ENCODE measurements at places on chromosomes 2 and 18. TPM values are rescaled to one million over a fixed set of nuclear protein-coding genes. Genes with fewer than 3 reads are reported as not detected.

GRCh38 chr18:52764316-52764715 is 424.3 kb downstream of the DCC start:
- DNase-seq, result no peak

GALNT14 gene
- polyA plus RNA-seq, result 4.7 TPM

G6PC2 gene
- polyA plus RNA-seq, result not detected

- DNase-seq, result no peak
These were observed 112.8 kb upstream of the MAP4K3 start for GRCh38 chr2:39549718-39550464.

GRCh38 chr2:197079832-197080555 is 153.5 kb upstream of the PGAP1 start:
- DNase-seq, result no peak

DNA sequence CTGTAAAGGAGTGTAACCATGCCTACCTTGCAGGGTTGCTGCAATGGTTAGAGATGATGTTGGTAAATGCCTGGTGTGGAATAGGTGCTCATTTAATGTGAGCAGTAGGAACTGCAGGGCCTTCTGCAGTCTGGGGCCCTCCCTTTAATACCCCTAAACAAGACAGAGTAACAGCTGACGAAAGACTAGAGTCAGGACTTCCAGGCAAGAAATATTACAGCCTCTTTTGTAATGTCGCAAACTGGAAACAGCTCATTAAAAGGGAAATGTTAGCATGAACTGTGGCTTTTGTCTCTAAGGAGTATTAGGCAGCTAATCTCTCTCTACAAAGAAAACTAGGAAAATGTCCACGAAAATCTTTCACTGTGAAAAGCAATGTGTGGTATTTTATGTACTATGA is 26.0 kb downstream of the MARCO start:
- DNase-seq, result no peak

CNGA3 gene
- not detected for polyA plus RNA-seq

- no peak for DNase-seq
These were observed 8.4 kb downstream of the DSEL start for GRCh38 chr18:67508146-67508545.

B3GNT7 gene
- 5.2 TPM for polyA plus RNA-seq

DNA sequence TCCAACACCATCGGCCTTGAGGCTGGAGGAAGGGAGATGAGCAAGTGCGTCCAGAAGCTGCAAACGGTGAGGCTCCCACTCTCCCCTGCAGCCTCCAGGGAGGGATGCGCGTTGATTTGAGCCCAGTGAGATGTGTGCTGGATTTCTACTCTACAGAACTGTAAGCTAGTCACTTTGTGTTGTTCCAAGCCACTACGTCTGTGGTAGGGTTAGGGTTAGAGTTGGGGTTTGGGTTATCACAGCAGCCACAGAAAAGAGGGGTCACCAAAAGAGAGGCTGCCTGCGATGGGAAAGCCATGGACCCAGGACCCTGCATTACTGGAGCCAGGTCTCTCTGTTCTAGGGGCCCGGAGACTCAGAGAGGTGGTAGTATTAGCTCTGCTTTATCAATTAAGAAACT is 94.5 kb downstream of the KCNF1 start:
- no peak for DNase-seq

DNA sequence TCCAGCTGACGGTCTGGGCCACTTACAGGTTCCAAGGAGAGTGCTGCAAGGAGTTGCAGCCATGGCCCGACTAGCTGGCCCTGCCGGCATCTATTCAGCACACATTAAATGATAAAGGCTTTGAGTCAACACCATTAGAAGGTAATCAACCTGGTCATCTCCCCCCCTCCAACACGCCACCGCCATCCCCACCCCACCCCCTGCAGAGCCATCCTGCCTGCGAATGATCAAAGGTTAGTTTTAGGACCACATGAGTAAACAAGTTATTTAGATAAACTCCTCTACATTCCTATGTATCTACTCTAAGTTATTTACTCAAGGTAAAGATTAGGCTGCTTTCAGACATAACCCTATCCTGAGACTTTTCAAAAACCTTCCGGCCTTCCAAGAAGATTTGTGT is 349.3 kb upstream of the SLC39A10 start:
- DNase-seq, result no peak

DNA sequence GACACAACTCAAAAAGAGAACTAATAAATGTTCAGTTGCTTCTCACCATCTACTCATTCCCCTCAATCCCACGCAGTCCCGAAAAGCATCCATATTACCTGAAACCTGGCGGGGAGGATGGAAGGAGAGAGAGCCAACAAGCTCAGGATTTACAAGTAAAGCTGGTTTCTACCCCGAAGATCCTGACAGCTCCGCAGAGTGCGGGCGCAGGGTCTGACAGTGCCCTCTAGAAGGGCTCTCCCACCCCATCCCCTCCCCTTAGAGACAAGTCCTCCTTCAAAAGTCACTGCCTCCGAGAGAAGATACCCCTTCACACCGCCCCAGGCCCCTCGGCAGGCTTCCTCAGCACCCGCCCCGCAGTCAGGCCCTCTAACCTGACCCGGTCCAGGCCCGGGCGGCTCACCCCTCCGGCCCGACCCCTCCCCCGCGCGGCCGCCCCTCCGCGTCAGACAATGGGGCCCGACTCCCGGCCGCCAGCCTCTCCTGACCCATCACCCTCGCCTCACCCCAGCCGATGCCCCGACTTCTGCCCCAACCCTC is 550 bp downstream of the RAB1A start:
- peak; percentile 91 for DNase-seq

GRCh38 chr2:127887082-127887775 is 1.5 kb upstream of the AMMECR1L start:
- no peak for DNase-seq

EMX1 gene
- polyA plus RNA-seq, result 0.18 TPM

DNA sequence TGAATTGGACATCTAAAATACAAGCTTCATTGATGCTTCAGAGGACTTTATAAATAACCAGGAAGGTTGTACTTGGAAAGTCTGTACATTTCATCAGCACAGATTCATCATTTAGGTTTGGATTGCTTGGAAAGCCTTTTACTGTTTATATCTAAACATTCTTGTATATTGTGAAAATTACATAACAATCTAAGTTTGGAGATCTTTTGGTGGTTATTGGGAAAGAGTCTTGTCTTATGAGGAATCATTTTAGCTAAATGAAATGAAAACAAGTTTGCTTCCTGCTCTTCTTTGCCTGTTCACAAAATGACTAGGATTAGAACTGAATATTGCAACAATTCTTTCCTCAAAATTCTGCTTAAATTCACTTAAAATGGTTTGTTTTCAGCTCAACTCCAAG is 79.3 kb downstream of the ABI2 start:
- no peak for DNase-seq

DSC2 gene
- 14.0 TPM for polyA plus RNA-seq

DNA sequence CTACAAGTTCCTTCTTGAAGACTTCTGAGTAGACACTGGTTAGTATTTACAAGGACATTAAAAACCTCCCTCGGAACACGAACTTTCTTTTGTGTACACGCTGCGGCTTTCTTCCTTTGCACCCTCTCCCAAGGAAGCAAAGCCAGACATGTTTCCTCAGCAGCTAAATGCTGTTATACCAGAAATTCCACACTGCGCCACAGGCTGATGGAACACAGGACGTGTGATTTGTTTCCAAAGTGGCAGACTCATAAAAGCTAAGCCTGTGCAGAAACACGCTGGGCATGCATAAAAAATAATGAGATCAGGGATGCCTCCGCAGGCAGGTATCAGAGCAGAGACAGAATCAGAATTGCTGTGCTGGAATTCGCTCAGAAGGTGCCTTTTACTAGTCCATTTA is 73.0 kb upstream of the RGPD5 start:
- DNase-seq, result no peak

- peak; percentile 64 for DNase-seq
These were observed 163.9 kb downstream of the LDLRAD4 start for GRCh38 chr18:13382366-13382953.

DNA sequence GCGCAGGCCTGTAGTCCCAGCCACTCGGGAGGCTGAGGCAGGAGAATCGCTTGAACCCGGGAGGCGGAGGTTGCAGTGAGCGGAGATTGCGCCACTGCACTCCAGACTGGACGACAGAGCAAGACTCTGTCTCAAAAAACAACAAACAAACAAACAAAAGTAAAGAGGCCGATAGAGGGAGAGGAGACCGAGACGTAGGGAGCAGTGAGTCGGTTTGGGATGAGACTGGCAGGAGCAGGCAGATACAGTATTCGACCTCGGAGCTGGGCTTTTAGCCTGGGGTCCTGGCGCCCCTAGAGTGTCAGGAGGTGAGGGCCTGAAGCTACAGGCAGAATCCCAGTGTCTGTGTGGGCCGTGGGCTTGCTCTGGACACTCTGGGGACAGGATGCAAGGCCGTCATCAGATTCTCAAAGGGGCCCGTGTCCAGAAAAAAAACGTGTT is 51.2 kb downstream of the SLC4A1AP start:
- DNase-seq, result no peak

LYG2 gene
- 0.60 TPM for polyA plus RNA-seq

GRCh38 chr2:220036431-220036830 is 409.0 kb downstream of the SLC4A3 start:
- no peak for DNase-seq

- DNase-seq, result no peak
These were observed 11.0 kb upstream of the ZNF24 start for GRCh38 chr18:35355140-35355618.

DNA sequence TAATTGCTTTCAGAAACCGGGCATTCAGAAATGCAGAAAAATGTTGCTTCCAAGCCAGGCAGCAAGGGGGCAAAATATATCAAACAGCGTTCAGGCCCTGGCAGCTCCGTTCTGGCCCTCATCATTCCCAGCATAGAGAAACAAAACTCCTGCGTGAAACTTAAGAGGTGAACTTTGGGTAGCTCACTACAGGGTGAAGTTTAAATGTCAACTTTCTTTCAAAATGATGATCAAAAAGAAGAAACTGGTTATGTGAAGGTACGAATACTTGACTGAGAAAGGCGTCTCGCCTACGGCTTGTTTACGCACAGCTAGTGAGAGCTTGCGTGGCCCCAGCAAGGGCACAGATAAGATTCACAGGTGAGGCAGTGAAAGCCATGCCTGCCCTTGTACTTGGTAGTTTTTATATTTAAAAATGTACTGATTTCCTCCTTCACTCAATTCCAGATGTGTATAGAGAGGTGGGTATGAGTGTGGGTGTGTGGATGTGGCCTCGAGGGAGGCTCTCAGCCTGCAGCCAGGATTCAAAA is 127.5 kb downstream of the NFATC1 start:
- no peak for DNase-seq

AFF3 gene
- polyA plus RNA-seq, result 21.1 TPM

LCT gene
- polyA plus RNA-seq, result 0.07 TPM

DNA sequence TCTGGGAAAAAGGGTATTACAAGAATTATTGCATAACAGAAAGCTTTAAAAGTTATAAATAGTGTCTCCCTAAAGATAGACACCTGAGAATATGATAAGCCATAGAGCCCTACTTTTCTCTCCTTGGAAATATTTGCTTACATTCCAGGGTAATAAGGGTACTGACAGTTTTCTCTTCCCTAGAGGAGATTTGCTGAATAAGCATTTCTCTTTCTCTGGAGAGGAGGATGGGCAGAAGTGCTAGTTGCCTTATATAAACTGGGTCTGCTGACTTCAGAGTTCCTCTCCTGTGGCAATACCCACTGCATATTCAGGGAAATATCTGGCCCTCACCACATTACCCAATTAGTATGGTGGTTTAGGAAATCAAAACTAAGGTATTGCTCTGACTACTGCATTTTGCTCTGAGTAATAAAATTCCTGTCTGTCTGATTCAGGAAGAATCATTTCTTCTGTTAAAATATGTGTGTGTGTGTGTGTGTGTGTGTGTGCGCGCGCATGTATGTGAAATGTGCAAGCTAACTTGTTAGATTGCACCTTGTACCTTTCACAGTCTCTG is 1391.3 kb downstream of the DSC3 start:
- DNase-seq, result no peak

DNA sequence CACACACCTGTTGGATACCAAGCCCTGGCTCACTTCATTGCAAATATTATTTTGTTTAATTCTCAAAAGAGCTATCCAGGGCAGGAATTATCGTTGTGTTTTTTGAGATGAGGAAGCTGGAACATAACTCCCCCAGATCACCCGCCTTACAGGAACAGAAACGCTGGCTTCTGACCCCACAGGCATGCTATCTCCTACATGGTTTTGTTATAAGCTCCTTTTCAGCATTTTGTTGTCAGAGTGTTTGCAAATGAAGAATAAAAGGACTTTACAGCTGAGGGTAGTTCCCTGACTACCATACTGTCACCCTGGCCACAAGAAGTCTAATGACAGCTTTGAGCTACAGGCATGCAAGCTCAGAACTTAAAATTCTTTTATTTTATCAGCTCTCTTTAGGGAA is 62.0 kb upstream of the MRPS9 start:
- DNase-seq, result no peak

DNA sequence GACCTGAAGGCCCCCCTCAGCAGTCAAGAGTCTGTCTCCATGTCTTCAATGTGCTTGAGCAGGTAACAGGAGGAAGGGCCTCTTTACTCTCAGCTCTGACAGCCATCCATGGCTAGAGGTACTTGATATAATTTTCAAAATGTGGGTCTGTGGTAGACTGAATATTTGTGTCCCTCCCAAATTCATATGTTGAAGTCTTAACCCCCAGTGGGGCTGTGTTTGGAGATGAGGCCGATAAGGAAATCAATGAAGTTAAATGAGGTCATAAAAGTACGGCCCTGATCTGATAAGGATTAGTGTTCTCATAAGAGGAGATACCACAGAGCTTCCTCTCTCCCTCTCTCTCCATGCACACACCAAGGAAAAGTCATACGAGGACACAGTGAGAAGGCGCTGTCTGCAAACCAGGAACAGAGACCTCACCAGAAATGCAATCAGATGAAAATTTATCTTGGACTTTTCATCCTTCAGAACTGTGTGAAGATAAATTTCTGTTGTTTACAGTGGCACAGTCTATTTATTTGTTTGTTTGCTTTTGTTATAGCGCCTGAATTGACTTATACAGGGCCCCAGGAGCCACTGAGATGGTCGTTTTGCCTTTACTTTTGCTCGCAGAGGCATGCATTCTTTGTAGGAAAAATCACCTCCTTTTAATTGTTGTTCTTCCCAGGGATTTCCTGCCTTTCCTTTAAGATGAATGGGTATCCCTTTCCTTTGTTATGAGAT is 274.8 kb upstream of the TRIB2 start:
- no peak for DNase-seq

KCNS3 gene
- 27.6 TPM for polyA plus RNA-seq

DNA sequence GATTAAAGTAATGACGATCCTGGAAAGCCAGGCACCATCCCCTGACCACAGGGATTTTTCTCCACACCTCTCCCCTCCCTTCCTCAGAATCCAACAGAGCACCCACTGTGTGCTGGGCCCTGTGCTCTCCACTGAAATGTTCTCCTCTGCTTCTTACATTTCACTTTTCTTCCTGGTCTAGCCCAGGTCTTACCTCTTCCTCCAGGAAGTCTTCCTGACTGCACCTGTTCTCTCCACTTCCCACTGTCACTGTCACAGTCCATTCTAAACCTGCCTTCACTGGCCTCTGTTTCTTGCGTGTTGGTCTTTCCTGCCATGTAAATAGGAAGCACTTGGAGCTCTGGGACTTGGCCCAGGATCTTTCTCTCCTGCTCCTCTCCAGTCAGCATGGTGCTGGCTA is 7.4 kb upstream of the NGEF start:
- no peak for DNase-seq

DNA sequence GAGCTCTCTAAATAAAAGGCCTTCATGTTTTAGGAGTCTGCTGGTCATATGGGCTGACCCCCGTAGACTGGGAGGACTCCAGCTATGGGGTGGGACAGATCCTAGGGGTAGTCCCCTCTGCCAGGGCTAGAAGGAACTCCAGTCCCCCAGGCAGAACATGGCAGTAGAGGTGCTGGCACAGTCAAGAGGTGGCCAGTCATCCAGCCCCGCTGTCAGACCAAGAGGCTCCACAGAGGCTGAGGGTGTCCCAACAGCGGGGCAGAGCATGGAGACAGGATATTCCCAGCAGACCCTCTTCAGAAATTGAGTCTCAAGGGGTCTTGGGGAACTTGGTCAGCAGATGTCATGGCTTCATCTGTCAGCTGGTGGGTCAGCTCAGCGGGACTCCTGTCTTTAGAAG is 76.6 kb downstream of the LONRF2 start:
- no peak for DNase-seq

Measured in left lung (tissue), 14 donors.